ENCODE measurements at places on chromosomes 4 and X.

- no peak for DNase-seq
Measured at GRCh38 chrX:68462197-68462596, 28.9 kb upstream of the OPHN1 start.

DNA sequence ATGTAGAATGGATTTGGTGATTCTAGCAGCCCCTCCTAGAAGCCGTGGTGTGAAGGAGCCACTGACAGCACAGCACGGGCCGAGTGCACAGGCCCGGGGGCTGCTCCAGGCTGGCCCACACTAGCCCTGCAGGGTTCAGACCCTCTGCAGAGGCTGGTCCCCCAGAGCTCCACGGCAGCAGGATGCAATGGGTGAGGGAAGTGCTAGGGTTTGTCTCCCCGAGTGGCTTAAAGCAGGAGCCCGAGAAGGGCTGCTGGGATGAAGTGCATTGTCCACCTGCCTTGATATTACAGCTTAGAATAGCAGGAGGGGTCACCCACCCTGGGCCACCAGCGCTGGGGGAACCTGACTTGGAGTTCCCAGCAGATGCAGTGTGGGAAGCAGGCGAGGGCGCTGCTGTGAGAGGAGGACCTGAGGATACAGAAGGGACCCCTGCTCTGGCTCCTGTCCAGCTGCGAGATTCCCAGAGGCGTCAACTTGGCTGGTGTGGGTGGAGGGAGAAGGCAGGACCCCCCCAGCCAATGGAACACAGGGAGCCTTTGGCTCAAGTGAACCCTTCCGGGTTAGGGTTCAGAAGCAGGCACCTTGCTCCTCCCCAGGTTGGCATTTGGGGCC lies 30.0 kb downstream of the WDR1 start:
- no peak for DNase-seq

- DNase-seq, result no peak
Measured at GRCh38 chr4:130648570-130648969, 1552.6 kb downstream of the C4orf33 start.

GRCh38 chr4:21795091-21795490 lies 153.5 kb downstream of the KCNIP4 start:
- no peak for DNase-seq

GRCh38 chr4:147360301-147360700 lies 120.6 kb upstream of the EDNRA start:
- DNase-seq, result no peak

- DNase-seq, result no peak
Measured at GRCh38 chrX:10707773-10708172, 87.4 kb upstream of the MID1 start.

GRCh38 chrX:74853255-74853654 lies 72.0 kb downstream of the NEXMIF start:
- no peak for DNase-seq

GRCh38 chr4:4919927-4920326 lies 60.5 kb downstream of the MSX1 start:
- no peak for DNase-seq

DNA sequence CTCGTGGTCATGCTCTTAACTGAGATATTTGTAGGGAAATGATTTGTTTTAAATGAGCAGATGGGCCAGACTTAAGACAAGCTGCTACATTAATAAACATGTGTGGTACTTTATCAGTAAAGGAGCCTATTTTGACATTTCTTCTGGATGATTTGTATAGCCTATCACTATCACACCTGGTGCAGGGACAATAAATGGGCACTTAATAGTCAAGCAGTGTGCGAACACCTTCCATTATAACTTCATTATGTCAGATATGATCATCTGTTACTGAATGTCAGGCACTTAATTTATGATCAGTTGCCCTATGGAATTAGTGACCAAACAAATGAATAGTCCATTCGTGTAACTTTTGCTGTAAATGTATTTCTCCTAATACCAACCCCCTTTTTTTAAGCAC lies 628.8 kb downstream of the ADGRL3 start:
- DNase-seq, result no peak

DNA sequence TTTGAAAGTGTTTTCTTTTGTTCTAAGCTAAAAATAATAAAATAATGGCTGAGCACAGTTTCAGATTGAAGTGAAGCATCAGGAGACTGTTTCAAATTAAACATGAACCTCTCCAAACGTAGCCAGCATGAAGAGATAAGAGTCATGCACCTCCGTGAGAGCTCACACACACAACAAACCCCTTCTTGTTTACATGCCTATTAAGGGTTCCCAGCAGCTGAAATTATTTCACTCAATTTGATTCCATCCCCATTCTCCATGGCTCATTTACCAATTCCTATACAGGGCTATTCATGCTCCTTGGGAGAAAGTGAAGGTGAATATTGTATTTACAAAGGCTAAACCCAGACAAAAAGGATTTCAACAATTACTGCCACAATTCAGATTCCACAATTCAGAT lies 954.1 kb upstream of the INTU start:
- no peak for DNase-seq

DNA sequence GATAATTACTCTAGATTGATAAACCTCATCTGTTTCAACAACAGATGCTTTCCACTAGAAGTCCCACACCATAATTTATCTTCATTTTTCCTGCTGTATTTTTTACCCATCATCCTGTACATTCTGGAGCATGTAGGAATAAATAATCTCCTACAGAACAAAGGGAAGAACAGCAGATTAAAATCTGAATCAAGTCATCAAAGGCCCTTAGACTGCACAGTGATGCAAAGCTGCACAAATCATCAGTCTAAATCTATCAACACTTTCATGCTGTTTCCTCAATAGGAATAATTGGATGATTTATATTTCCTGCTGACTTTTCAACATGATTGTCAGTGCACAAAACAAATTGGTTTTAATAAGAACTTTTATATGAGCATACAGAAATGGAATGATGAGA lies 1143.9 kb downstream of the STIM2 start:
- no peak for DNase-seq

- no peak for DNase-seq
Measured at GRCh38 chrX:136130931-136131833, 16.2 kb upstream of the FHL1 start.

DNA sequence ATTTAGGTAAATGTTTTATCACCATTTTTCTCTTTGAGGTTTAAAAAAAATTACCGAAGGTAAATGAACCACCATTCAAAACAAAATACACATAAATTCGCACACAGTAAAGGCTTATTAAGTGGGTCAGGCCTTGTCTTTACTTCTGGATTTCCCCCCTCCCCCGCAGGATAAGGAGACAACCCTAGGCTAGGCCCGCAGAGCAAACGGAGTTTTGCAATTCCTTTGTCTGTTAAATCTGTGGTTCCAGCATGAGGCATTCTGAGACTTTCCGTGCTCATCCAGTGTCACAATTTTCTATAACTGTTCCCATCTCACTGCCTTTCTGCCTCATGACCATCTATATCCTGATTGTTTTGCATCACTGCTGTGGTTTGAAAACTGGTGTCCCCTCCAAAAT lies 307.4 kb downstream of the DCHS2 start:
- no peak for DNase-seq

DNA sequence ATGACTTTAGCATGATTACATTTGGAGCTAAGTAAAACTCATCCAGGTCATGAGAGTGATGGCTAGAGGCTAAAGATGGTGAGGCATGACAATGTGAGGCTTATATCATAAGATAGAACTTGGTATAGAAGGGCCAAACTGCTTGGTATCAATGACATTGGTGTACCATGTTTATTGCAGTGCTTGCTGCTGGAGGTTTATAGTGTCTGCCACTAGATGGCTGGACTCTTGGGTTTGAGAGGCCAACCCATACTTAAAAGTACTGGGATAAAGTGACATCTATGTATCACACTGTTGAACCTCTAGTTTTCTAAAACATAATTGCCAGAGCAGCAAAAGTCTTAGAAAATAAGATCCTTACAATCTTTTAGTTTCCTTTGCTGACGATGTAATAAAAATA lies 83.0 kb upstream of the TACR3 start:
- DNase-seq, result no peak

GRCh38 chr4:11729548-11729947 lies 300.9 kb upstream of the HS3ST1 start:
- no peak for DNase-seq

GRCh38 chrX:126785539-126785938 lies 34.0 kb upstream of the PRR32 start:
- no peak for DNase-seq

DNA sequence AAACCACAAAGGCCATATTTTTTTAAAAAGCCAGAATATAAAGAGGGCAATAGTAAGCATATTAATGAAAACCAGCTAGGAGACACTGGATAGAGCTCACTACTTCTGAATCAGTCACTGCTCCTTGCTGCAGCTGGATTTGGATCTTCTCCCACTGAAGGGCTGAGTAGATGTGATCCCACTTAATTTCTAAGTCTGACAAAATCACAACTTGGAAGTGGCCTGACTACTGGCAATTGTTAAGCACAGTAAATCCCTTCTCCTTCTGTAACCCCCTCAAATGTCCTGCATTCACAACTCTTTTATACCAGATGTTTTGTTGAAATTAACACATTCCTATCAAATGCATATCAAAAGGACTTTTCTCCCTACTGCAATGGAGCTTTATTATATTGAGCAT lies 72.9 kb downstream of the AMMECR1 start:
- no peak for DNase-seq

DNA sequence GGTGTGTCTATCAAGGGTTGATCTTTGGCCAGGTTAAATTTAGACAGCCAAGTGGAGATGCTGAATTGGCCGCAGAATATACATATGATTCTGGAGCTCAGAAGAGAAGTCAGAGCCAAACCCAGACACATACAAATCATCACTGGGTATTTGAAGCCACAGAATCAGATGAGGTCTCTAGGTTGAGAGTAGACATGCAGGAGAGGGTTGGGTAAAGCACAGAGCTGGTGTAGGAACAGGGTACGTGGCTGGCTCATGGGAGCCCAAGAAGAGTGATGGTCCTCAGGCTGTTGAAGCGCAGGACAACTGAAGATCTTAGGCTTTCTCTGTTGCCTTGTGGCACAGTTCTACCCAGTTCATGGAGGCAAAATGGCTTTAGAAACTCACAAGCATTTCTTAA lies 37.7 kb downstream of the ADAMTS3 start:
- DNase-seq, result no peak

GRCh38 chr4:1812720-1813119 lies 19.6 kb downstream of the FGFR3 start:
- no peak for DNase-seq

- DNase-seq, result no peak
Measured at GRCh38 chr4:110533590-110533910, 57.6 kb downstream of the ENPEP start.

GRCh38 chr4:165972747-165973146 lies 99.7 kb downstream of the TLL1 start:
- DNase-seq, result no peak

DNA sequence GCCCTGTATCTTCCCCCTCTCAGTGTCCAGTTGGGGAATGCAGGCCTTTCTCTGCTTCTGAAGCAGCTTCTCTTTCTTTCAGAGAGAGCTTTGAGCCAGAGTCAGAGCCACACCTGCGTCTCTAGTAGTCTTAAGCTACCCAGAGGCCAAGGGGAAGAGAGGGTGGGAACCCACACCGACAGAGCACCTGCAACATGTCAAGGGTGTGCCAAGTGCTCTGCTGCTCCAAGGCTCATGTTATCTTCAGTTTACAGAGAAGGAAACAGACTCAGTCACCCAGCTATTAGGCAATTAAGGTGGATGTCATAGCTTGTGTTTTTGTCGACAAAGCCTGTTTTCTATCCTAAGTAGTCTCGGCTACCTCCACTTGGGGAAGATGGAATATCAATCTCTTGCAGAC lies 22.7 kb upstream of the RNF212 start:
- DNase-seq, result no peak

- DNase-seq, result no peak
Measured at GRCh38 chr4:111959222-111959621, 186.0 kb upstream of the FAM241A start.

GRCh38 chr4:123055943-123056342 lies 133.5 kb upstream of the NUDT6 start:
- DNase-seq, result no peak

DNA sequence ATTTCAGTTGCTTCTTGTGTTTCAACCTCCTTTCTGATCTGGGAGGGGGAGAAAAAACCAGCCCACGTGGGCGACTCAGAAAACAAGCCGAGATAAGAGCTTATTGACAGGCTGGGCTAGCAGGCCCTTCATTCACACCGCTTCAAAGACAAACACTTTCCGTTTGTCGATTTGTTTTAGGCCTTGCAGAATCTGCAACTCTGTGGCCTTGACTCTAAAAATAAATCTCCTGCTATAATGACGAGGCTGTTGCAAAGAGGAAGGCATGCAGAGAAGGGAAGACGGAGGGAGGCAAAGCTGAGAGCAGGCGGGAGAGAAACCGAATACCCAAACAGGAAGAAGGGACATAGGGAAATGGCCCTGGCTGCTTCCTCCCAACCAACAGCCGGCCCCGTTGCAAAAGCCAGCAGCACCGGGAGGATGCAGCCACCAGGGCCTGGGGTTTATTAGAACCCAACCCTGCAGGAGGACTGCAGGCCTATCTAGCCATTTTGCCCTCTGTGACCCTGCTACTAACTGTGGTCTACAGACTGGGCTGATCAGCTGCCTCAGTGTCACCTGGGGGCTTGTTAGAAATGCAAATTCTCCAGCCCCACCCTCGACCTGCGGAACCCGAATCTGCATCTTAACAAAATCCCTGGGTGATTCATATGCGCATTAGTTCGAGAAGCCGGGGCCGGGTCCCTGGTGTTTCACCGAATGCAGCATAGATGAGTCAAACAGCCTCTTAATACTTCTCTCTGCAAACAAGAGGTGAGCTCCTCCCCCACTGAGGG lies 325.5 kb downstream of the BCOR start:
- peak; percentile 7 for DNase-seq

DNA sequence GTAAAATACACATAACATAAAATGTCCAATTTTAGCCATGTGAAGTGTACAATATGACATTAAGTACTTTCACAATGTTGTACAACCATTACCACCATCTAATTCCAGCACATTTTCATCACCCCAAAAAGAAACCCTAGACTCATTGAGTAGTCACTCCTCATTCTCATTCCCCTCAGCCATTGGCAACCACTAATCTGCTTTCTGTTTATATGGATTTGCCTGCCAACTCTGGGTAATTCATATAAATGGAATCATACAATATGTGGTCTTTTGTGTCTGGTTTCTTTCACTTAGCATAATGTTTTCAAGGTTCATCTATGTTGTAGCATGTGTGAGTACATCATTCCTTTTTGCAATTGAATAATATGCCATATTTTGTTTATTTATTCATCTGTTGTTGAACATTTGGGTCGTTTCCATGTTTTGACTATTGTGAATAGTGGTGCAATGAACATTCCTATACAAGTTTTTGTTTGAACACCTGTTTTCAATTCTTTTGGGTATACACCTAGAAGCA lies 43.0 kb downstream of the EIF2S3 start:
- DNase-seq, result no peak

GRCh38 chr4:86302251-86302650 lies 57.6 kb downstream of the MAPK10 start:
- no peak for DNase-seq

DNA sequence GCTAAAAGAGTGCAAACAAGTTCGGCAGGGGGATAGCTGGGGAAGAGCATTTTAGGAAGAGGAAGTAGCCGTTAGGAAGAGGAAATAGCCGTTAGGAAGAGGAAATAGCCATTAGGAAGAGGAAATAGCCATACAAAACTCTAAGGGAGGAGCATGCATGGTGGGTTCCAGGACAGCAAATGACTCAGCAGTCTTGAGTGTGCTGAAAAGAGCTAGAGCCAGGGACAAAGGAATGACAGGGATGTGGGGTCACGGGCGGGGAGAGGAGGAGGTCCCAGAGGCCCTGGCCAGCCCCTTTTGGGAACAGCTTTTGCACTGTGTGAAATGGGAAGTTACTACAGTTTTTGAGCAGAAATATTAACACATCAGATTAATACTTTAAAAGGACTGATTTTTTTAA lies 882.6 kb downstream of the TRIML1 start:
- DNase-seq, result no peak

- DNase-seq, result no peak
Measured at GRCh38 chr4:6749340-6750171, 33.0 kb upstream of the KIAA0232 start.

All from stimulated activated CD8-positive, alpha-beta memory T cell treated with anti-CD3 and anti-CD28 coated beads, Interleukin-15, amount 100 ng/mL, for 24 hours (primary cell).